ENCODE measurements at places on chromosomes 11 and 22.
A peak's percentile ranks its signal among the peaks of the same experiment; 100 is the strongest.

GRCh38 chr11:62505440-62506091, 41.0 kb downstream of the AHNAK start:
- no peak for DNase-seq

DNA sequence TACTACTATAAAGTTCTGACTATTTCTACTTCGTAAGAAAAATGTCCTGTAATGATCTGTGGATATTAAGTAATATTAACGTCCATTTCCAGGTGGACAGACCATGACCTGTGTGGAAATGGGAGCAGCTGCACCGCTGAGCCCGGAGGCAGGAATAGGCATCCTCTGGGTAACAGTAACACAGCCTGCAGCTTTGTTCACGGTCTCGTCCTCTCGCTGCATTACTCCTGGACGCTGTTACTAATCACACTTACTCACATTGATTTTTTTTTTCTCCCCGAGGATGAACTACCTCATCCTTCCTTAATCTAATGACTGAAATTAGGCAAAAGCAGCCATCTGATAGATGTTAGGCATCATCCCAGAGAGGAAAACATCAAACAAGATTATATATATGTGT, 345.7 kb upstream of the NARS2 start:
- DNase-seq, result no peak

DNA sequence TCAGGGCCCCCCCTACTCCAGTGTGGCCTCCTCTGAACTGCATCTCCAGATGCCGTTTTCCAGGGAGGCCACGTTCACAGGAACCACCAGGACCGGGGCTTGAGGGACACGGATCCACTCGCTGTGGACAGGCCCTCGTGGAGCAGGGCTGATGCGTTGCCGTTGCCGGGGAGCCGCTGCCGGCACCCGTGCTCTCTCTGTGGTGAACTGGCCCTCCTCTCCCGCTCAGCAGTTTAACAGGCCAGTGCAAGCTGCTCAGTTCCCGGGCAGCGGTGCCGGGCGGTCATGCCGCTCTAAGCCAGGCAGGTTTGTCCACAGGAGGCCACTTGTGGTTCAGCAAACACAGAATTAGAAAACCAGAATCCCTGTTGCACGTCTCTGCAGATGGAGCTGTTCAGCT, 301.6 kb downstream of the TBC1D22A start:
- no peak for DNase-seq

- peak; percentile 25 for DNase-seq
Measured at GRCh38 chr22:41028841-41029240, 63.6 kb upstream of the EP300 start.

- peak; percentile 10 for DNase-seq
Measured at GRCh38 chr22:24875862-24876506, 70.0 kb downstream of the SGSM1 start.

GRCh38 chr11:123429336-123429735, 733 bp upstream of the GRAMD1B start:
- no peak for DNase-seq

All from activated CD4-positive, alpha-beta T cell treated with anti-CD3 and anti-CD28 coated beads, Interleukin-2, Interleukin-6, amounts not matched to agents 100 ng/mL and 50 ng/mL, durations not matched to agents 16 hours and 8 hours (primary cell).